OCI-LY7 (cell line): ENCODE measurements at places on chromosomes 1 and 21.

- DNase-seq = no peak
These were observed 85.1 kb upstream of the LMO4 start for GRCh38 chr1:87243573-87243972.

DNA sequence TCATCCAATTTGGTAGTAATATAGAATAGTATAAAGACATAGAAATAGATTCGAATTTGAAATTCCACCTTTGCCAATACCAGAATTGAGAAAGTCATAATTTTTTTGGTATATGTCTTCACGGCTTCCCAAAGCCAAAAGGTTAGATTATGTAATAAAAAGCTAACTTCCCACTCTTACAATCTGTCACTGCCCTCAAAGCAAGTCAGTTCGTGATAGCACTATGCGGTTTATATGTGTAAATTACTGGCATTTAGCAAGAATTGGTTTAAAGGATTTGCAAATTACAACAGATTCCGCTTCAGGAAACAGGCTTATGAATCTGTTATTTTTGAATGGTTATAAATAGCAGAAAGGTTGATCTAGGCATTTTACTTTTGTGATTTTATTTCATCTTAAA is 679.4 kb upstream of the ADGRL2 start:
- no peak for DNase-seq

DNA sequence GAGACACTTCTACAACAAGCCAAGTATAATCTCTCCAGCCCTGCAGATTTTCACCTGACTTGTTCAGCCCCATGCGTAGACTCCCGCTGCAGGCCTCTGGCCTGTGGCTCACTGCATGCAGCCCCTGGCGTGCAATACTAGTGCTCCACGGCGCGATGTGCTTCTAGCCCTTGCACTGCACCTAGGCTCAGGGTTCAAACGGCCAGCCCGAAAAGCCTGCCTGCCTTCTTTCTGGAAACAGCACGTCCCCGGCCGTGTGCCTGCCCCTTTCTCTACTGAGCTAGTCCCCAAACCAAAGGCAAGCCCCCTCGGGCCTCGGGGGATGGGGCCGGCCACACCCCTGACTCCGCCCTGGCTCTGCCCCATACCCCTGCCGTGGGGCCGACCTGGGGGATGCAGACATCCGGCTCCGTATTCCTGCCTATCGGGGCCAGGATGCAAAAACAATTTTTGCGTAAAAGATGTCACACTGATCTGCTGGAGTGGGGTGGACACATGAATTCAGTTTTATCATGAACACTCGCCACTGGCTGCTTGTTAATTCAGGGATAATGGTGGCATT is 26.3 kb upstream of the TRAPPC10 start:
- DNase-seq = no peak

DNA sequence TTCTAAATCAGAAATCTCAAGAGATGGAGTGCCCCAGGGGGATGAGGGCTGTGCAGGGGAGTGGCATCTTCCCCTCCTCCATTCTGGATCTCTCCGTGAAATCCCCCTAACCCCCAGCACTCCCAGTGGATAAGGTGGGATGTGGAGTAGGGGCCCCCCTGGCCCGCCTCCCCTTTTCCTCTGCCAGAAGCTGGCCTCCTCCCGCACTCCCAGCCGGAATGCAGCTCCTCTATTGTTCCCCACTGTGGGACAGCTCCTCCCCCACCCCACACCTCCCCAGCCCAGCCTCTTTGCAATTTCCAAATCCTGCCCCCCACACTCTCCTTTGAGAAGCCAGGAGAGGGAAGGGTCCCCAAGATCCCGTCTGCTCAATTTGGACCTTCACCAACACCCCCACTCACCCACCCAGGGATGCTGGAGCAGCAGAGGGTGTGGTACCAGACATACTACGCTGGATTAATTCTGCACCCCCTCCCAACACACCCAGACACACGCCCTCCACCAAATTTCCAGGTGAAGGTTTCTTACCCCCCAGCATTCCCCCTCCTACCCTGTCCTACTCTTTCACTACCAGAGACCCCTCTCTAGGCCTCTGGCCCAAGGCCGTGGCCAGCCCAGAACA is 1.9 kb downstream of the MEX3A start:
- no peak for DNase-seq

DNA sequence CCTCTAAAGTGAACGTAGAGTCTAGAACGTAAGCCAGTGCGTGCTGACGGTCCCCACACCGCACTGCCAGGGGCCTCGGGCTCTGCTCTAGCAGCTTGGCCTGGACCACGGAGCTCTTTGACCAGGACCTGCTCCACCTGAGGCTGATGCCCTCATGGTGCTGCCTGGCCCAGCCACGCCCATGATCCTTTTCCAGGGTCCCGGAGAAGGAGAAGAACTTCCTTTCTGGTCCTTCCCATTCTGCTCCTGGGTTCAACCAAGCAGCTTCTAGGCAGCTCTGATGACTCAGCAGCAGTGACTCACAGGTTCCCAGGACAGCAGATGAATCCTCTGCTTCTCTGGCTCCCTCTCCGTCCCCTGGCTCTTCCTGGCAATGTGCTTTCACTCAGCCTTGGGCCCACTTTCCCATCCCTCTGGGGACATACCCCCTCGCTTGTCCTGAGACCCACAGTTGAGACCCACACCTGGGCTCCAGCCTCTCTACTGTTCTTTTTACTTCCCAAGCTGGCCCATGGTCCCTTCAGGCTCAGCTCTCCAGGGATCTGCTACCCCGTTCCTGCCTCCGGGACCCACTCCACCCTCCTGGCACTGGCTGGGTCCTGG is 246.3 kb upstream of the RAB4A start:
- no peak for DNase-seq

GRCh38 chr1:192846950-192847349 is 38.1 kb downstream of the RGS2 start:
- DNase-seq = no peak

- DNase-seq = no peak
These were observed 6.6 kb downstream of the HEYL start for GRCh38 chr1:39632682-39633417.

DNA sequence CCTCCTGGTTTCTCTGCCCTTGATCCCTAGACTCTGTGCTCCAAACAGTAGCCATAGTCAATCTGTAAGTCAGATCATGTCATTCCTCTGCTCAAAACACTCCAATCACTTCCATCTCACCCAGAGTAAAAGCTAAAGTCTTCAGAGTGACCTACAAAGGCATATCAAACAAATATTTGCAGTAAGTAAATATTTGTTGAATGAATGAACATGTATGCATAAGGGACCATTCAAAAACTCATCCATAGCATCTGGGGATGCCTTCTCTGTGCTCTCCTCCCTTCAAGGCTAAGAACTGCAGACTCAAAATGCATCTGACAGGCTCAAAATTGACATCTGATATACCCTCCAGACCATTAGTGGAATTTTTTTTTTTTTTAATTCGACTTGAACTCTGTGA is 18.1 kb upstream of the AK5 start:
- no peak for DNase-seq

GRCh38 chr1:47779613-47780012 is 217.6 kb downstream of the TRABD2B start:
- no peak for DNase-seq

GRCh38 chr1:54845772-54846171 is 41.2 kb downstream of the DHCR24 start:
- DNase-seq = no peak

- DNase-seq = peak; percentile 59
These were observed 6.3 kb downstream of the RABGAP1L start for GRCh38 chr1:174165471-174166137.

DNA sequence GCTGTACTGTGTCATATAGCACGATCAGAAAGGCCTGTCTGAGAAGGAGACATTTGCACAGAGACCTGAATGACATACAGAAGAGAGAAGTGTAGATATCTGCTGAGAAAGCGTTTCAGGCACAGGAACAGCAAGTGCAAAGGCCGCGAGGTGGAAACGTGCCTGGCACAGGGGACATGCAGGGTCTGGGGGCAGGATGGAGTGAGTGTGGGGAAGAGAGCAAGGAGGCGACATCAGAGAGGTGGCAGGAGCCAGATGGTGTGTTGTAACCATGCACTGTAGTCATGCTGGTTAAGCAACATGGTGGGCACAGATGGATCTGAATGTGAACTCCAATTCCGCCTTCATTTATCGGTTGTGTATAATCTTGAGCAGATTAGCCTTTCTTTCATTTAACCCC is 13.0 kb downstream of the KRTCAP2 start:
- no peak for DNase-seq

GRCh38 chr1:33049371-33049770 is 12.7 kb upstream of the AK2 start:
- no peak for DNase-seq

DNA sequence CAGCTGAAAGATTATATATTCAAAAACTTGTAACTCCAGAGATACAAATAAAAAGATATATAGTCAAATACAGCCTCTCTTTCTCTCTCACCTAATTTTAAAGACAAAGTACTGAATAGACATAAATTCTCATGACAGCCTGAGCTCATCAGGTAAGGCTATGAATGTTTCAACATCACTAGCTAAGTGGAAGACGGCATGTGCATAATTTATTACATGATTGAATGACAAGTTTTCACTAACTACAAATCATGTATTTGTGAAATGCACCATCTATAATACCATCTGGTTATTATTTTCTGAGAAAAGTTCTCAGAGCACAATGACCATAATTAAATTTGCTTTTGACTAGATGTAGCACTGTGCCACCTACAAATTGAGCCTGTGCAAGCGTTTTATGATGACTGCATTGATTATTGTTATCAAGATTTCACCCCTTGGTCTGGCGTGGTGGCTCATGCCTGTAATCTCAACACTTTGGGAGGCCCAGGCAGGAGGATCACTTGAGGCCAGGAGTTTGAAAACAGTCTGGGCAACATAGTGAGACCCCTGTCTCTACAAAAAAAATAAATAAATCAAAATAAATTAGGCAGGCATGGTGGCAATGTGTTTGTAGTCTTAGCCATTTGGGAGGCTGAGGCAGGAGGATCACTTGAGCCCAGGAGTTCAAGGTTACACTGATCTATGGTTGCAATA is 128.2 kb downstream of the APP start:
- no peak for DNase-seq

GRCh38 chr21:42845296-42845965 is 33.9 kb downstream of the WDR4 start:
- DNase-seq = no peak

DNA sequence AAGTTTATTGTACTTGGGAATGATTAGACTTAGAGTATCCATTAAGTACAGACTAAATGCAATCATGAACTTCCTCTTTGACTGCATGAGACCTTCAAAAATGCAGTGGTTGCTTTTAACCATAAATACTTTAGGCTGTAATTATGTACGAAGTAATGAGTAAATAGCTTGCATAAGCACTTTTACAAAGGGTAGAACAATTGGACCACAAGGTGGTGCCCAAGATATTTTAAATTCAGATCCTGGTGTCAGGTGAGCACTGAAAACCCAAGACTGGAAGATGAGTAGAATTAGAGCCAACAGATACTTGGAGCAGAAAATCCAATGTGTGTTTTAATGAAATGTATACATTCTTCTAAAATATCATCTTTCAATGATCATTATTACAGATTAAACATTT is 43.4 kb upstream of the RHOU start:
- peak; percentile 38 for DNase-seq

DNA sequence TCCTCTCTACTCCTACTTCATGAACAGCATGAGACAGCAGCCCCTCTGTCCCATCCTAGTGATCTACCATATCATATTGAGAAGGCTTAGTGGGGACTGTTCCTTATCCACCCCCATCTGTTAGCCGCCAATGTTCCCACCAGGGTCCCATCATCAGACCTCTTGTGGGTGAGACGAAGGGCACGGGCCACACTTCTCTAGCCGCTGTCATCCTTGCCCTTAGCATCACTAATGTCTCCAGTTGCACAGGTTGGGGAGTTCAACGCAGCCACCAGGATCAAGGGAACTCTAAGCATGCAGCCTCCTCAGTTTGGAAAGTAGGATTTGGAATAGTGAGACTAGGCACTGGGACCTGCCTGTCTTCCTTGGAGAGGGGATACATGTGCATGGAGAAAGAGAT is 20.1 kb downstream of the INKA2 start:
- no peak for DNase-seq

DNA sequence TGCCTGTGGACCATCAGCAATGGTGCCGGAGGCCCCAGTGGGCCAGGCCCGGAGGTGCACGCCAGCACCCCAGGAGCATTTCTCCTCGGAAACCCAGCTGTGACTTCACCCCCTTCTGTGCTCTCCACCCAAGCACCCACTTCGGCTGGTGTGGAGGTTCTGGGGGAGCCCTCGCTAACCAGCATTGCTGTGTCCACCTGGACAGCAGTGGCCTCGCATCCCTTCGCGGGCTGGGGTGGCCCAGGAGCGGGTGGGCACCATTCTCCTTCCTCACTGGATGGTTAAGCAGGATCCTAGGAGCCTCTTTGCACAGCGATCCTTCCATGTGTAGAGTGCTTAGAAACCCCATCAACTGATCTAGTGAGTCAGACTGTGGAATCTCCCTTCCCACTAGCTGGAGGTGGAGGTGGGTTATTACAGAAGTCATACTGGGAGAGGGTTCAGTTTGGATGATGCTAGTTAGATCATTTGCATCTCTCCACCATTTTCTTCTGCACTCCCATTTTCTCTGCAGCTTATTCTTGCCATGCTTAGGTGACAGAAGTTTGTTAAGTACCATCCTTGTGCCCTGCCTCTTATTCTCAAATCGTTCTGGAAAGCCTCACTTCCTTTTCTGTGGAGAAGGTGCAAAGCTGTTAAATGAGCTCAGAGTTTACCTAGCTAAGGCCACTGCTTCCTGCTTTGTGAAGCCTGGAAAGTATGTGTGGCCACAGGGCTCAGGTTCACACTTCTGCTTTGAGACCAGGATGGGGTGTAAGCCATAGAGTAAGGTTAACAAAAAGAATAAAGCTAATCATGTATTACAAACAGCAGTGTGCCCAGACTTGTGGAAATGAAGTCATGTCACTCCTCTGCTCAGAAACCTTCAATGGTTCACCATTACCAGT is 32.3 kb downstream of the TBX19 start:
- no peak for DNase-seq

DNA sequence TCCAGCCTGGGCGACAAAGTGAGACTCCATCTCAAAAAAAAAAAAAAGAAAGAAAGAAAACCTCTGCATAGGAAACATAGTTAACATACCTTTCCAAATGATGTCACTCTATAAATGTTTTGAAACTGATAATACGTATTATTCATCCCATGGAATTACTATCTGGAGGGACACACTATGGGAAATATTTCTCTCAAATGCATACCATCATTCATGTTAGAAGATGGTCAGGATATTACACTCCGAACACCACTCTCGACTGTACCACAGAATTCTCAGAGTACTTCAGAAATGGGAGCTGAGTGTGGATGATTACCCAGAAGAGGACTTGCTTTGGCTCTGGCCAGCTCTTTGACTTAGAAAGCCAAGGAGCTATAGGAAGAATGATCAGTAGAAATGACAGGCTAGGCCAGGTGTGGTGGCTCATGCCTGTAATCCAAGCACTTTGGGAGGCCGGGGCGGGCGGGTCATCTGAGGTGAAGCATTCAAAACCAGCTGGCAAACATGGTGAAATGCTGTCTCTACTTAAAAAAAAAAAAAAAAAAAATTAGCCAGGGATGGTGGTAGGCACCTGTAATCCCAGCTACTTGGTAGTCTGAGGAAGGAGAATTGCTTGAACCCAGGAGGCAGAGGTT is 5.2 kb upstream of the LIN28A start:
- DNase-seq = no peak
